Prostate gland (tissue), 2 donors: ENCODE measurements at places on chromosomes 4 and X. TPM values are rescaled to one million over a fixed set of nuclear protein-coding genes. Genes with fewer than 3 reads are reported as not detected.

Gene BEX3
- total RNA-seq, result 418 TPM

Gene DNAAF6
- total RNA-seq, result 1.4 TPM

Gene RS1
- not detected for total RNA-seq

Gene MUC7
- not detected for total RNA-seq

Gene PRSS12
- total RNA-seq, result 43.0 TPM

Gene DKC1
- 22.6 TPM for total RNA-seq

Gene CSAG1
- total RNA-seq, result not detected

Gene FSTL5
- 0.45 TPM for total RNA-seq

Gene HS6ST2
- total RNA-seq, result 1.1 TPM

Gene ARMCX1
- 41.3 TPM for total RNA-seq

Gene AKAP14
- total RNA-seq, result 1.4 TPM

Gene AVPR2
- 2.5 TPM for total RNA-seq

Gene SLC34A2
- total RNA-seq, result 1.2 TPM

Gene SLC7A11
- 1.3 TPM for total RNA-seq

Gene CXCL8
- total RNA-seq, result 15.2 TPM

Gene MAGEA8
- not detected for total RNA-seq

Gene GLRA2
- total RNA-seq, result not detected

Gene ATP6AP1
- total RNA-seq, result 149 TPM

Gene GRPEL1
- total RNA-seq, result 25.6 TPM

Gene RNF212
- total RNA-seq, result 15.3 TPM

Gene PABPC1L2B
- total RNA-seq, result 2.0 TPM

Gene GRPR
- total RNA-seq, result 1.0 TPM
